HuH-7.5 (cell line): ENCODE measurements at places on chromosomes 3 and 15.

DNA sequence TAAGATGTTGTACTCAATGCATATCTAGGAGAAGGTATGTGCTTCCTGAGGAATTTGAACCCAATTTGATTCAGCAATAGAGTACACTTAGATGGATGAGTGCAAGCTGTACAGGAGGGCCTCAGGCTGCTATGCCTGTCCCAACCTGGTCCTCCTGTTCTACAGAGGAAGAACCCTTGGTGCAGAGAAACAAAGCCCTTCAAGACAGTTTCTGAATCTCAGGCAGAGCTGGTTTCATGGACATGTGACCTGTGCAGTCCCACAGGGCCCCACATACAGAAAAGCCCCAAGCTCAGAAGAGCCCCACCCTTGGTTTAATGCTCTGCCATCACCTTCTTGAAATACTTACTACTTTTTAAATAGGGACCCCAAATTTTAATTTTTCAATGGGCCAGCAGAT is 15.3 kb downstream of the FOXP1 start:
- DNase-seq, result no peak

DNA sequence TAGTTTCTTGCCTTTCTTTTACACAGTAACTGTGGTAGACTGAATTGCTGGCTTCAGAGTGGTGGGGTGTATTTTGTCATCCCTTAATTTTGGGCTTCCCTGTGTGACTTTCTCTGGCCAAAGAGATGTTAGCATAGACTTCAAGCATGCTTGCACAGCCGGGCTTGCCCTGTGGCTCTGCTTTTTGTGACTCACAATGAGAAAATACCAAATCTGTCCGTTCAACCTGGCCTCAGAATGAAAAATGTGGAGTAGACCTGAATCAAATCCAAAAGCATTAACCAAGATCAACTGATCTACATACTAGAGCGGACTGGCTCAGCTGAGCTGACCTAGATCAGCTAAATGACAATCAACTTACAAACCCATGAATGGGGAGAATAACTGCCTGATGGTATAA is 51.4 kb downstream of the PLAAT1 start:
- no peak for DNase-seq

- no peak for DNase-seq
These were observed 45.0 kb downstream of the DLG1 start for GRCh38 chr3:197253238-197253947.

DNA sequence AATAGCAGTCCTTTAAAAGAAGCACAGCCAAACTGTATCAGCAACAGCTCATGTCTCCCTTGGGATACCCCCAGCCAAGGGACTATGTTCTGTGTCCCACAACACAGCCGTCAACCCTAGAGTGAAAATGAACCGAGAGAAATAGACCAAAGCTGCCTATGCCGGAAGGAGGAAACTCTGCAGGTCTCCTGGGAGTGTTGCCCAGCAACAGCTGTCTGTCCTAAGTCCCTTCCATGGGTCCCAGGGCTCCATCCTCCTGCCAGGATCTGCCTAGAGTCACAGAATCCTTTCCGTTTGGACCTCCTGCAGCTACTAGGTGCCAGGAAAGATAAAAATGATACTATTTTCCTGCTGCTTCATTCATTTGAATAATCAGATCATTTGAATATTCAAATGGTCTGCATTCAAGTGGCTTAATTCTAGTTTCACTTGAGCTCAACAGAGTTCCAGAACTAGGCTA is 53.1 kb downstream of the TRANK1 start:
- no peak for DNase-seq

- DNase-seq, result no peak
These were observed 10.5 kb upstream of the SLITRK3 start for GRCh38 chr3:165206454-165207266.

DNA sequence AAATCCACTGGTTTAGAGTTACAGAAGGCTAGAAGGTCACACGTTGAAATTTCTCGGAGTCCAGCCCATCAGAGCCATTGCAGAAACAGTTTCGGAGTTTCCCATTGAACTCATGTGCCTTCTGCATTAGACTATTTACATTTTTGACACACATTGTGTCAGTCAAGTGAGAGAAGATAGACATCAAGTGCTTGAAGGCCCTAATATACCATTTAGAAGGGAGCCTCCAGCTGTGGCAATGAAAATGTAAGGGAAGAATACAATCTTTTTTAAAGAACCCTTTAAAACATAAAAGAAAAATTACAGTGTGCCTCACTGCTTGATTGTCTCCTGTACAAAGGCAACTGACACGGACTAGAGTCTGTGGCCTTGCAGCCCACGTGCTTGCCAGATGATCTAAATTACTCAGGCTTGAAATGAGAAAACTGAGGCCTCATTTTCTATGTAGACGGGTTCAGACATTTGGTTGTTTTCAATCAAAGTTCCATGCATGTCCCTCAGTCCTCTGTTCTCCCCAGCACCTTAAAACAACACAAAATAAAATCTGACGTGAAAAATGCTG is 650.5 kb downstream of the ROBO2 start:
- no peak for DNase-seq

DNA sequence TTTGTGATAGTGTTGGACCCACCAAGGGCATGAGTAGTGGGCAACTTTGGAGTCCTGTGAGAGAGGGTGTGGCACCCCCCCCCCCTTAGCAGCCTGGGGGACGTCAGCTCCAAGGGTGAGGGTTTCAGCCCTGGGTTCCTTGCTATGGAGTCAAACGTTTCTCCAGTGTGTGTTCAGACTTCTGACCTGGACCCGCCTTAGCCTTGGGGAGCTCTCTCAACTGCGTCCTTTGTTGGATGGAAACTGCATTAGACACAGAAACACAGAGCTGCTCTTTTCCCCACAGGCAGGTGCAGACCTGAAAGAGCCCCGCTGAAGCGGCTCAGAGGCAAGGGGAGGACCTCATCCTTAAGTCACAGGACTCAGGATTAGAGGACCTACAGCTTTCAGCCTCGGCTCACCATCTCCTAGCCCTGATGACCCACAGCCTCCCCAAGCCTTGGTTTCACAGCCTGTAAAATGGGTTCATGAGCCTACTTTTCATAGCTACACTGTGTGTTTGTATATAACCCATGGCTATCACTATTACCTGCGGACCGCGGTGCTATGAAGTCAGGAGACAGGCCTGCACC is 19.9 kb downstream of the ZNF710 start:
- DNase-seq, result no peak

- DNase-seq, result no peak
These were observed 3.0 kb upstream of the SHC4 start for GRCh38 chr15:48966595-48967301.

DNA sequence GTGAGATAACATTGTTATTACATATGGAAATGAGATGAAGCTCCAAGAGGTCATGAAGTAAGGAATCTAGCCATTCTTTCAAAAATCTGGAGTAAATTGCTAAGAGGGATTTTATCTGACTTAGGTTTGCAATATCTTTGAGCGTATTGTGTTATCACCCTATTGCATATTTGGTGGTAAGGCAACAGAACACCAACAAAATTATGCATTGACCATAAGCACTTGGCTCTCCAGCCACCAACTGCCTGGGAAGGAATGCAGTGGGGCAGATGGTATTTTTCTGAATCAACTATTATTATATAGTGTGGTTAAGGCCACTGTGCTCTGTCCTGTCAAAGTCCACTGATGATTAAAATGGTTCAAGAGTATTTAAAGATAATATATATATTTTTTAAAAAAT is 287.9 kb upstream of the SEMA6D start:
- DNase-seq, result no peak

DNA sequence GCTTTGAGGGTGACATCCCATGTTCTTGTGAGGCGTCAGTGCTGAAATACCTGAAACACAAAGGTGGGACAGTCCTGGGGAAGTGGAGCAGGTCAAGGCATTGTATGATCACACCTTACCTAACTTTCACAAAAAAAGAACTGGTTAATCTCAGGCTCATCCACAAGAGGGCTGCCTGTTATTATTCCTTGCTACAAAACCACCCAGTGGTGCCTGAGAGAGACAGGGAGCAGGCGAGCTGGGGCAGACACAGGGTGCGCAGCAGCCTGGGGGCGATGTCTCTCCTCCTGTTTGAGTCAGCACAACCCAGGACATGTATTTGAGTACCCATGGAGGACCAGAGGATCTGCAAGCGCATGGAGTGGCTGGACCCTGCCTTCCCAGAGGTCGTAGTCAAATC is 316.8 kb upstream of the ATP10A start:
- DNase-seq, result no peak

- DNase-seq, result no peak
These were observed 7.9 kb upstream of the OR4F6 start for GRCh38 chr15:101795455-101795854.

GRCh38 chr3:6860149-6860953 is 564 bp upstream of the GRM7 start:
- no peak for DNase-seq

- DNase-seq, result no peak
These were observed 144.8 kb downstream of the XXYLT1 start for GRCh38 chr3:195126056-195126605.

GRCh38 chr3:194255252-194256039 is 95.7 kb downstream of the CPN2 start:
- no peak for DNase-seq

DNA sequence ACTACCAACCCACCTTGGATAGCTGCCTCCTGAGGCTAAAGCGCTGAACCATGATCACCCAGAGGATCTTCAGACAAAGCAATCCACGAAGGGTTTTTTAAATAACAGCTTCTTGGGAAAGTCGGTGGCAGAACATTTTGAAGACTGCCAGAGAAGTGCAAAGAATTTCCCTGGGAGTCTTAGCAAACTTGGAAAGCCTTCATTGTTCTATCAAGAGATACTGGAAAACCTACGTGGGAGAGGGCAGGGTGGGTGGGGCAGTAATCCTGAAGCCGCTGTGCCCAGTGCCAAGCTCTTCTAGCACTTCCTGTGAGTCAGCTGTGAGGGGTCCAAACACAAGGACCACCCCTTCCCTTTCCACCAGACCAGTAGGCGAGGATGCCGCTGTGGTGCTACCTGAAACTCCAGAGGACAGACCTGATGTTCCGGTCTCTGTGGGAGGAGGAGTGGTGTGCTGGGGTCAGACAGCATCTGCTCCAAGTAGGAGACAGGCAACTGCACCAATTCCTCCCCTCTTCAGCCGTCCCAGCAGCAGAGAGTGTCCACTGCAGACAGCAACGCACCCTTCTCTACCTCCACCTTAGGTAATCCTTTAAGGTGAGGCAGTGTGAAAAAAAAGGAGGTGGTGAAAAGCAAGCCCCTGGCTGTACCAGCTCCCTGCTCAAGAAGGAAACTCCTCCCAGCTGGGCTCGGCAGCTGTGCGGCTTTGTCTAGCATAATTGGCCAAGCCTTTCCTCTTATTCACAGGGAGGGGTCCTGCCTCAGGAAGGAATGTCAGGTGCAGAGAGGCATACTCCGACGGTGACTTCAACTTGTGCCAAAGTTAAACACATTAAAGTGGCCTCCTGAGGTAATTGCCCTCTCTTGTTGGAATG is 99.0 kb downstream of the TMCC1 start:
- DNase-seq, result peak; percentile 29

- DNase-seq, result no peak
These were observed 68.2 kb downstream of the EDEM1 start for GRCh38 chr3:5255404-5256344.

DNA sequence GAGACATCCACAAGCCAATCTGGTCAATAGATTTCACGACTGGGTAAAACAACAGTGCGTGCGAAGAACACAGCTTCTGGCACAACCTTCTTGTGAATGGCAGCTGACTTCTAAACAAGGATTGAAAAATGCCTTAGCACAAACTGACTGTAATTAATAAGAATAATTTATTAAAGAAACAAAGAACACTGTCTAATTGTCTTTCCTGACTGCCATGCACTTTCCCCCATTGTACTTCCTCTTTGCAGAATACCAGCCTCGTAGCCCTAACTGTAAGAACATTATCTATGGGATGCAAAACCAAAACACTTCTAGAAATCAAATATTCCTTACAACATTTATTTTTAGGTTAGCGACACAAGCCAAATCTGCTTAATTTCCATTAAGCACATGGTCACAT is 6.5 kb downstream of the FOXP1 start:
- no peak for DNase-seq

DNA sequence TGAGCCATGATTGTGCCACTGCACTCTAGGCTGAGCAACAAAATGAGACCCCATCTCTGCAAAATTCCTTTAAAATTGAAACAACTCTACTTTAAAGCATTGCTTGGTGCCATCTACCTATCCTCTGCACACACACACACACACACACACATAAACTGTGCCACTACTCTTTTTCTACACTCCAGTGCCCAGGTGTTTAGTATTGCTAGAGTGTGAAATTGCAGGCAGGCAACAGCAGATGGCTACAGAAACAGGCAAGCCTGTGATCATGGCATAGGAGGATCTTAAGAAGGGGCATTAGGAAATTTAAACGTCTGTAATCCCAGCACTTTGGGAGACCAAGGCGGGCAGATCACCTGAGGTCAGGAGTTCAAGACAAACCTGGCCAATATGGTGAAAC is 39.0 kb downstream of the SIDT1 start:
- DNase-seq, result no peak

GRCh38 chr3:37223141-37223558 is 48.8 kb upstream of the LRRFIP2 start:
- DNase-seq, result no peak

DNA sequence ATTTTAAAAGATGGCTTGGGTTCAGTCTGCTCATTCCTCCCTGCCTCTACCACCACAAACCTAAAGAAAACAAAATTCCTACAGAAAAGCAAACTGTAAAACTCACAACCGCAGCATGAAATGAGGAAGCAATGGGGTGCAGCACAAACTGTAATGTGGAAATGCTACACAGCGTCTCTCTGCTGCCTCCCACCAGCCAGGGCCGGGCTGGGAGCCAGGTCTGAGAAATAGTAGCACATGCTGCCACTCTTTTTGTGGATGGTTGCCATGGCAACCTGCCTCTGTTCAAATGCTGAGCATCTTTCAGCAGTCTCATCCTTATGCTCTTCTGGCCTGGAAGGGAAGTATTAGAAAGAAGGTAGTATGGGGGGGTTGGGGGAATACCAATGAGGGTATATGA is 55.4 kb downstream of the EOMES start:
- DNase-seq, result no peak

DNA sequence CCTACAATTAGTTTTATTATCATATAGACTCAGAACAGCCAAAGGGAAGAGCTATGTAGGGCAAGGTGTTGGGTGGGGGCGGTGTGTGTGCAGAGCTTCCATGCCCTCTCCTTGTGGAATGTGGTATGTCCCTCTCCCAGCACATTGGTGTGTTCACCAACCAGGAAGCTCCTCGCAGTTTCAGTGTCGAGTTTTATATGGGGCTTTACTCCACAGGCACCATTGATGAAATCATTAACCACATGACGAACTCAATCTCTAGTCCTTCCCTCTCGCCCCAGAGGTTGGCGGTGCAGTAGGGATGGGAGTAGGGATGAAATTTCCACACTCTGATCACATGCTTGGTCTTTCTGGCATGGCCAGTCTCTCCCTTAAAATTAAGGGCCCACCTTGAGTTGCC is 13.6 kb upstream of the SRP14 start:
- no peak for DNase-seq

DNA sequence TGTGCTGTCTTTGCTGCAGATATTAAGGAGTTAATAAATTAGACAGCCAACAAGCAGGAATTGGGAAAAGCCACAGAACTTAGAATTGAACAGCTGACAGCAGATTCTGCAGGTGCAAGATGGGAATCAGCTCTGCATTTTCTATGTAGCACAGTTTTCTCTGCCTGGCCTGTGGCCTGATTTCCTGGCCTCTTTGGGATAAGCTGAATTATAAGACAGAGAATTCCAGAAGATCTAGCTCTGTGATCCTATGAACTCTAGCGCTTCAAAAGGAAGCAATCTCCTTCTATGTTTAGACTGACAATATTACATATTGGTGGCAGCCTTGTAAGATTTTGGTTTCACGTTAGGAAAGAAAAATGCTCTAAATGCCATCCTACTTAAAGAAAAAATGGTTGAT is 24.0 kb upstream of the SOX2 start:
- DNase-seq, result no peak
